Forelimb muscle (tissue), 1 donor: ENCODE measurements at places on chromosomes 3 and 15. TPM values are rescaled to one million over a fixed set of nuclear protein-coding genes. Genes with fewer than 3 reads are reported as not detected.

DNA sequence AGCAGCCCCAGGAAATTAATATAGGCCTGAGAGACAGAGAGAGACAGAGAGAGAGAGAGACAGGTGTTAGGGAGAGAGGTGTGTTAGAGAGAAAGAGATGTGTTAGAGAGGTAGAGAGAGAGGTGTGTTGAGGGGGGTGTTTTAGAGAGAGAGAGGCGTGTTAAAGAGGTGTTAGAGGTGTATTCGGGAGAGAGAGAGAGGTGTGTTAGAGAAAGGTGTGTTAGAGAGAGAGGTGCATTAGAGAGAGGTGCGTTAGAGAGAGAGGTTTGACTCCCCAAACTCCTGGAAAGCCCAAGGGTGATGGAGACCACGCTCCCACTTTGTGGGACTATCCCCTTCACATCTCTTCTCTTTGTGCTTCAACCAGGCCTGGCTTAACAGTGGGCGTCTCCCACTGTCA, 95.5 kb downstream of the CACNA2D3 start:
- DNase-seq: no peak

DNA sequence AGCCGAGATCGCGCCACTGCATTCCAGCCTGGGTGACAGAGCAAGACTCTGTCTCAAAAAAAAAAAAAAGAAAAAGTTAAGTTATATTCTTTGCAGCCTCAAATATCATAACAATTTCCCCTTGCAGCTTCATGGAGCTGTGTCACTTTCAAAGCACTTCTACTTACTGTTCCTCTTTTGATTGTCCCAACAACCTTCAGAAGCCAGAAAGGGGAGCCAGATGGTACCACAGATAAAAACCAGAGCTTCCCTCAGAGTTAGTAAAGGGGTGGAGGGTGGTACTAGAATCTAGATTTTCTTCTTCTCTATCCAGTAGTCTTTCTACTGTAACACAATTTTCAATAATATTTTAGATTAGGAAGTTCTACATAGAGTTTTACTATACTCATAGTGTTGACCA, 188.8 kb downstream of the TAFA4 start:
- DNase-seq: no peak

GRCh38 chr3:125141596-125142419, 70.7 kb downstream of the SLC12A8 start:
- DNase-seq: no peak

GUCA1C gene
- not detected for polyA plus RNA-seq

MED12L gene
- 10.0 TPM for polyA plus RNA-seq

- DNase-seq: no peak
Observed at GRCh38 chr3:99548674-99549073, 89.7 kb upstream of the COL8A1 start.

DNA sequence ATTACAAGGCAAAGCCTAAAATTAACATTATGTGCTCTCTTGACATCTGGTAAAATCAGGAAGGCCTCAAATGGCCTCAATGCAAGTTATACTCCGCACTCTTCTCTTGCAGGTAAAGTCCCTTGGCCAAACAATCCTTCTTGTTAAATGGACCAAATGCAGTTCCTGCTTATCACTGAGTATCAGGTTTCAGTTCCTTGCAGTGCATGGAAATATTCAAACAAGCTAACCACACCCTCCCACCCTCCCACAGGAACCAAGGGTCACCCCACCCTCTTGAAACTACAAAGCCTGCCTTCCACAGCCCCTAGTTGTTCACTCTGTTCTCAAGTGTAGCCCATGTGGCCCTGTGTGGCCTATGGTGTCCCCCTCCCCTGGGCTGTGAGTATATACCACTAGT, 171.9 kb upstream of the CADPS start:
- no peak for DNase-seq

DNA sequence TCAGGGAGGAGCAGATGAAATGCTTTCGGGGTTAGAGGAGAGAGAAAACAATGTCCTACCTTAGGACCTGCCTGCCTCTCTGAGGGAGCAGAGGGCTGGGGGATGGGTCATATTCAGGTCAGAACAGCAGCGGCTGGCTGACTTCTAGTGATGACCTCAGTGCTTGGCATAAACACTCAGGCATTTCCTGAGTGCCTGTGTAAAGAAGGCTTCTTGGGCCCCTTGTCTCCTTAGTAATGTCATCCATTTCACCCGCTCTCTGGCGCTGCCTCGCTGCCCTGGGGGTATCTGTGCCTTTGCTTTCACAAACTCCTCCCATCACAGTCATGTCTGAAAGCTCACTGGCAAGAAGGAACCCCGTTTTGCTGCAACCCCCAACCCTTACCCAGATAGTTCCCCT, 82.9 kb upstream of the GSK3B start:
- no peak for DNase-seq

NMB gene
- 1.5 TPM for polyA plus RNA-seq

P4HTM gene
- 12.4 TPM for polyA plus RNA-seq

DNA sequence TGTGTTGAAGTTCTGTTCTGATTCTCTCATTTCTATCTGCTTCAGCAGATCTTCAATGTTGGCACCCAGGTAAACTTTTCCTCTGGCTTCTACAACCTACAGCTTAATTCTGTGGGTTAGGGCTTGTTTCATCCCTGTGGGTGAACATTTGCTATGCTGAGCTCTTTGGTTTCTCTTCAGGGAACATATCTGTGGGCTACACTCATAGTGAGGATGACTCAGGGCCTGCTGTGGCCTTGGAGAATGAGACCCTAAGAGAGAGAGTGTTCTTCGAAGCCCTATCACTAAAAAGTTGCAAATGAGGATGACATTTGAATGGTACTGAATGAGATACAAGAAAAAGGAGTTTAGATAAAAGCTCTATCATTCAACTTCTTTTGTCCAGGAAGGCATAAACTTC, 346.2 kb upstream of the CBLB start:
- no peak for DNase-seq

DNA sequence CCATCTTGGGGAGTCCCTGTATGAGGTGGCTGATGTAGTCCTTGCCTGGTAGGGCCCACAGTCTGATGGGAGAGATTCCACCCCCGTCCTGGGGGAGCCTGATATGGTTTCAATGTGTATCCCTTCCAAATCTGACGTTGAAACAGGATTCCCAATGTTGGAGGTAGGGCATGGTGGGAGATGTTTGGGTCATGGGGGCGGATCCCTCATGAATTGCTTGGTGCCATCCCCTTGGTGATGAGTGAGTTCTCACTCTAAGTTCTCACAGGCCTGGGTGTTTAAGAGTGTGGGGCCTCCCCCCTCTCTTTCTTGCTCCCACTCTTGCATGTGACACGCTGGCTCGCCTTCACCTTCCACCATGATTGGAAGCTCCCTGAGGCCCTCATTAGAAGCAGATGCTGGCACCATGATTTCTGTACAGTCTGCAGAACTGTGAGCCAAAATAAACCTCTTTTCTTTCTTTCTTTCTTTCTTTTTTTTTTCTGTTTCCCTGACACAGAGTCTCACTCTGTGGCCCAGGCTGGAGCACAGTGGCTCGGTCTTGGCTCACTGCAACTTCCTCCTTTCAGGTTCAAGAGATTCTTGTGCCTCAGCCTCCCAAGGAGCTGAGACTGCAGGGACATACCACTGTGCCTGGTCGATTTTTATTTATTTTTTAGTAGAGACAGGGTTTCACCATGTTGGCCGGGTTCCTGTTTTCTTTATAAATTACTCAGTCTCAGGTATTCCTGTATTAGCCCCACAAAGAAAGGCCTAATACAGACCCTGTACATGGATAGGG, 28.6 kb downstream of the ITGA11 start:
- DNase-seq: no peak

- DNase-seq: no peak
Observed at GRCh38 chr3:176807938-176808337, 389.3 kb downstream of the TBL1XR1 start.

DNA sequence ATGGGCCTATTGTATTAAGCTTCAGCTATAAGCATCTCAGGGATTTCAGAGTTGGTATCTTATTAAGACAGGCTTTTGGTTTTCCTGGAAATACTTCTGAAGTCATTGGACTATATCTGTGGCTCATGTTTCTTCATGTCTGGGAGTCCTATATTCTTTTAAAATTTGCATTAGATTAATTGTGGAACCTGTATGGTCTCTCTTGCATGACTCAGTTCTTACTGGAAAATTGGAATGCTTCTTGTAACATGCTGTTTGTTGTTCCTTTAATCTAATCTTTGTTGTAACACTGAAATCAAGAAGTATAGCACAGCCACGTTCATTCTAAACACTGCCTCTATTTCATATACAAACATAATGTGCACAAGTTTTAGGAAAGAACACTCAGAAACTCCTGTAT, 208.1 kb downstream of the RBMS3 start:
- DNase-seq: no peak

DNA sequence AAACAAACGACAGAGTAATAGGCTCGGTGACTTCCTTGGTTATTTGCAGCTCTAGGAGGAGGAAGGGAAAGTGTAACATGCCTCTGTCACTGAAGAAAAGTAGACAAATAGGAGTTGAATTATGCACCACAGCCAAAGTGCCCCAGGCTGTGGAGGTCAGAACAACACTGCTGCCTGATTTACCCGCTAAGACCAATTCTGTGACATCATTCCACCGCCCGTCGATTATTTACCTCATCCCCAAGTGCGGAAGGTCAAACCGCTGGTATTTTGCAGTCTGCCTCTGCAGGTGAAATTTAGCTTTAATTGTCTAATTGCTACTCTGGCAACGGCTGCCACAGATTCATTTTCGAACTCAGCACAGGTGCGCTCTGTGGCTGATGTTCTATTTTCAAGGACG, 106.3 kb upstream of the PRICKLE2 start:
- DNase-seq: no peak

FOXL2 gene
- polyA plus RNA-seq: not detected

KBTBD13 gene
- 2.0 TPM for polyA plus RNA-seq

RASGRP1 gene
- 0.18 TPM for polyA plus RNA-seq

DNA sequence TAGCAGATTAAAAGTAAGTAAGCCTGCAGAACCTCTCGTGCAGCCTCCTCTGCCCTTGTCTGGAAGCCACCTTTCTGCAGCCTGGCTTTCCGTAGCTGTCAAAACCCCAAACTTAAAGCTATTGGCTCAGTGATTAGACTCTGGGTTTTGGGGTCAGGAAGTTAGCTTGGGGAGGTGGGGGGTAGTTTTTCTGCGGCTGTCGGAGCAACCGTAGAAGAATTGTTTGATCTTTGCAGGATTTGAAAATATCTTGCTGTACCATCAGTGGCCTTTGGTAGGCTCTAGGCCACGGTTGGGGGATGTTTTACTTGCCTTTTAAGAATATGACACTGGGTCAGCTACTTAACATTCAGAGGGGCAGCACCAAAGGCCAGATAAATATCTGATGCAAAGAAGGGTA, 88.4 kb upstream of the RASGRP1 start:
- DNase-seq: no peak

CHRD gene
- polyA plus RNA-seq: 19.2 TPM

DNA sequence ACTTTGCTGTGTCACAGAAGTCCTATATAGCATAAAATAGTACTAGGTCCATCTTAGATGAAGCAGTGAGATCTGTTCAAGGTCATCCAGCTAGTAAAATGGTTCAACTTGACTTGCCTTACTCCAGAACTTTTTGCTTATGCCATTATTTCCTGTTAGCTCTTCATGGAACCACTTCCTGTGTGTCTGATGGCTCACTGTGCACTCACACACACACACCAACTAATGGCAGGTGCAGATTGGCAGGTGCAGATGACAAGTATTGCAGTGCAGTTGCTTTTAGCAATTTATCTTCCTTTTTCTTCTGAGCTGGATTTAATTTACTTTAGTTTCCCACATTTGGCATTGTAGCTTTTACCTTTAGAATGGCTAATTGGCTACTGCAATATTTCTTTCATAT, 29.8 kb downstream of the GOLGA8S start:
- no peak for DNase-seq

C2CD4B gene
- polyA plus RNA-seq: 1.8 TPM

HRG gene
- not detected for polyA plus RNA-seq

DNA sequence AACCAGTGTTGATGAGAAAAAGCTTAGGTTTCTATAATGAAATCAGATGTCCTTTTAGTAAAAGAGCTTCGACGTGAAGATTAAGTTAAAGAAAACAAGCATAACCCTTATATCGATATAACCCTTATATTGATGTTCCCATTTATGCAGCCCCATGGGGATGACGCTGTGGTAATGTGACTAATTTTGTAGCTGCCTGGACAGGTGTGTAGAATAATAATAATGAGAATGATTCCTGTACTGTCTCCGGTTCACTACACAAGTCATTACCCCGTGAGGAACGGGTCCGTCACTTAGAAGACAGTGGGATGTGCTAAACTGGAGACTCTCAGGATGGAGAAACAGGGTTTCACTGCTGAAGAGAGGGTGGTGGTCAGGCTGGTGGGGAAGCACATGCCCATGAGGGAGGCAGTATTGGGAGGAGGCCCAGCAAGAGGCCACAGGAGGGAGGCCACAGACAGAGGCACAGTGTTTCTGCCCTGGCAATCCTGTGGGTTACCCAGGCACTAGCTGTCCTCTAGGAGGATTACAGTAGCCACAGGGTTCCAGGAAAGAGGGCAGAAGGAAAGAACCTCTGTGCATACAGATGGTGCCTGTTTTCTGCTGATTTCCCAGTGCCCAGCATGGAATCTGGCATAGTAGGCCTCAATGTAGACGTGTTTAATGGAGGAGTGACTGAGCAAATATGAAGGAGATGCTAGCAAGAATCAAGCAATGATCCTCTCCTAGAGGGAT, 191.1 kb upstream of the TSC22D2 start:
- no peak for DNase-seq

APOD gene
- 37.8 TPM for polyA plus RNA-seq

GPR87 gene
- polyA plus RNA-seq: not detected

HTR3E gene
- not detected for polyA plus RNA-seq

FAM81A gene
- 1.4 TPM for polyA plus RNA-seq

CLDN16 gene
- 0.13 TPM for polyA plus RNA-seq

DNA sequence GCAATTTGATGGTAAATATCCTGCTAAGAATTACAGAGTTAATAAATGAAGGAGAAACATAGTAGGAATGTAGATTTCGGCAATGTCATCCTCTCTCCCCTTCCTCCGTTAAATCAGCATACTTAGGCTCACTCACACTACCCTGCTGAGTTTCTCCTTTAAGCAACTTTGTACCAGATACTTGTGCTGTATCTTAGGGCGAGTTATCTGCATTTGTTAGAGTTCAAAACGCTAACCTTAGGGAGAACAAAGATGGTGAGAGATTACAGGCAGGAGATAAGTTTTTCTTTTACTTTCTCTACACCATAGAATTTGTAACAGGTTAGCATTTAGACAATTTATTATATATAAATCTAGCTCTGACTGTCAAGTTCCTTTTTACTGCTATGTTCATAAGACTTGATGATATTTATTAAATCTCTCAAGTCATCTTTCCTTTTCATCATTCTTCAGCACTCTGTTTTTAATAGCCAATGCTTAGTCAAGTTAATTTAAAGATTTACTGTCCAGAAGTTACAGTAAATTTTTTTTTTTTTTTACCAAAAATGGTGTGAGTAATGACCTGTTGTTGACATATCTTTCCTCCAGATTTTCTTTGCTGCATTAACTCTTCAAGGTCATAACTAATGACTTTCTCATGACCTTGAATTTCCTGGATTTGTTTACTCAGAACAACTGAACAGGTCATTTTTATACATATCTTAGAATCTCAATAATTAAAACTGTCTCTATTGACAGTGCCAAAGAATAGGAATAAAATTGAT, 22.2 kb downstream of the SUCNR1 start:
- no peak for DNase-seq

RTP3 gene
- polyA plus RNA-seq: 0.14 TPM
